Inflammatory macrophage treated with lipopolysaccharide for 4 hours (primary cell): ENCODE measurements at places on chromosomes 2 and 18.

GRCh38 chr2:174969091-174969734 is 36.0 kb downstream of the CHN1 start:
- DNase-seq, result peak; percentile 3

GRCh38 chr2:132814651-132815050 is 144.6 kb upstream of the LYPD1 start:
- no peak for DNase-seq

- no peak for DNase-seq
Observed at GRCh38 chr2:201949181-201949926, 84.3 kb upstream of the FZD7 start.

GRCh38 chr2:232587512-232587911 is 37.0 kb downstream of the EIF4E2 start:
- DNase-seq, result peak; percentile 56

GRCh38 chr2:218218268-218219185 is 1.5 kb downstream of the ARPC2 start:
- DNase-seq, result peak; percentile 77

GRCh38 chr2:33384599-33384961 is 91.9 kb upstream of the RASGRP3 start:
- DNase-seq, result no peak

GRCh38 chr2:53886406-53887280 is 26.9 kb upstream of the GPR75 start:
- no peak for DNase-seq

DNA sequence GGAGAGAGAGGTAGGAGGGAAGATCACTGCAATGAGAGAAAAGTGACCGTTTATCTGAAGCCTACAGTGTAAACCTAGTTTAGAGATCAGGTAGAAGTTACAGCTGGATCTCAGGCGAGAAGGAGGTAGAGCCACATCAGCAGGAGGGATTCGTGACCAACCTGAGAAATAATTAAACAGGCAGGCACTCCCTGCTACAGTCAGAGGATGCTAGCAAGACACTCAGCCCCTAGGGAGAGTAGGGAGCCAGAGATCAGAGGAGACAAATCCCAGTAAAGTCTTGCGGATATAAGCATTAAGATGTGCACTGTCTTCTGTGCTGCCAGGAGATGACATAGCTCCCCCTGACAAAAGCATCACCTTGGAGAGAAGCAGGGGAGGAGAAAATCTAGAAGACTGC is 629.1 kb upstream of the SLC39A10 start:
- no peak for DNase-seq

DNA sequence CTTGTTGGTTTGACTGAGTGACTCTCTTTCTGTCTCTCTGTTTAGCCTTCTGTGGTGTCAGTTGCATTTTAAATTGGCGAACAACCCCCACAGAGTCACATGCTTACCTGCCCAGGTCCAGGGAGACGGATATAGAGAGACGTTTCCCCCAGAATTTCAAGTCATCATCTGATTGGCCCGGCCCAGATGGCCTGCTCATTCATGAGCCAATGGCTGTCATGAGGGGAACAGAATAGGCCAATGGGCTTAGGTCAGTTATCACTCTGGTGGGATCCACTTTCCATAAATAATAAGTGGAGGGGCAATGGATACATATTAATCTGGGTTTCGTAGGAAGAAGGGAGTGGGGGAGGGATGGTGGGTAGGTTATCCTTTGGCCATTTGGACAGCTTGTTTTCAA is 150.0 kb upstream of the SPRED2 start:
- DNase-seq, result no peak

DNA sequence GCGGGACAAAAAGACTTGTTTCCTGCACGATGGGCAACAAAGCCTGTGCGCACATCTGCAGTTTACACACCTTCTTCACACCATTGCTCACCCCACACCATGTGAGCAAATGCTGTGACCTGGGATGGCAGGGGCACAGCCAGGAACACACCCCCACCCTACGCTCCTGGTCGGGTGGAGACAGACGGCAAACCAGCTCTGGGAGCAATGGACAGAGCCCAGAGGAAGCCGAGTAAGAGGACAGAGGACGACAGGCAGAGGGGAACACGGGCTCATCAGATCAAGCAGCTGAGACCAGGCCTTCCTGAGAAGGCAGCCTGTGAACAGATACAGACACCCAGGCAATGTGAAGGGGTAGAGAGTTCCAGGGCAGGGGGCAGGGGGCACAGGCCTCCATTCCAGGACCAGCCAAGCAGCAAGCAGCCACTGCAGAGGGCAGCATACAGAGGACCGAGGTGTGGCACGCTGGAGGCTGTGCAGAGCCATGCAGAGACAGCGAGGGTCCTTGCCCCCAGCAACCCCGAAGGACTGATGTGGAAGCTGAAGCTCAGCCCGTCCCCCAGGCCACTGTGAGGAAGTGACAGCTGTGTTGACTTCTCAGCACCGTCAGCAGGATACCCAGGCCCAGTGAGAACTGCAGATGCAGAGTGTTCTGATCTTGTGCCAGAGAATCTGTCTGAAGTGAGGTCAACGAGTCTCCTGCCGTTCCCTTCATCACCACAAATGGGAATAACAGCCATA is 46.2 kb downstream of the PARD6G start:
- no peak for DNase-seq

- peak; percentile 76 for DNase-seq
Observed at GRCh38 chr2:55460562-55460961, 40.9 kb upstream of the CCDC88A start.

- DNase-seq, result peak; percentile 56
Observed at GRCh38 chr2:216651351-216651881, 18.2 kb downstream of the IGFBP2 start.

- peak; percentile 41 for DNase-seq
Observed at GRCh38 chr18:56702946-56703345, 51.8 kb downstream of the WDR7 start.

- peak; percentile 91 for DNase-seq
Observed at GRCh38 chr2:85409845-85410583, at the start of gene CAPG. Gene CAPG, minus strand, starts transcription at chr2:85410366. Its CDS starts 8,221 bp downstream, at chr2:85402145.

DNA sequence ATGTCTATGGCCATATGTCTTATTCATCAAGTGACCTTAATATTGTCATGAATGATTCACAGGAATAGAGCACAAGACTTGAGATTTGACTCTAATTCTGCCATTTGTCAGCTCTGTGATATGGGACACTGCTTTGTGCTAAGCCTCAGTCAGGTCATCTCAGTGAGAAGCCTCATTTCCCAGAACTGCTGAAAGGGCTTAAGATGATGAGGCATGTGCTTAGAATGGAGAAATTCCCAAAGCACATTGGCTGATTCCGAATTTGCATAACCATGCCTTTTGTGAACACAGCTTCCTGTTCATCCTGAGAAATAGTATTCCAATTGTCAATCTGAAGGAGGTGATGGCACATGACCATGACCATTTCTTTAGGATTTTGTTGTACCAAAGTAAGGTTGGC is 218.1 kb downstream of the ALK start:
- no peak for DNase-seq

DNA sequence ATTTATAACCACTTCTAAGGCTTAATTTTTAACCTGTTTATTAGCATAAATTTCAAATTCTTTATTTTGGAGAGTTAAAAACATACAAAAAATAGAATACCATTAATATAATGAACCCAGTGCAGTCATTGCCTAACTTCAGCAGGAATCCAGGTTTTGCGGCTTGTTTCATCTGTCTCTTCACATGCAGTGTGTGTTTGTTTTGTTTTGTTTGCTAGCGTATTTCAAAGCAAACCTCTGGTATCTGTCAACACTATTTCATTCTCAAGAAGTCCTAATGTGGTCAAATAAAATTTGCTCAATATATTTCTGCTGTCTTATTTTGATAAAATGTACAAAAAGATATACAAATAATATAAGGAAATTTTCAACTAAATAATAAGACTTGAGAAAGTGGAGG is 328.5 kb downstream of the AGPS start:
- DNase-seq, result no peak

DNA sequence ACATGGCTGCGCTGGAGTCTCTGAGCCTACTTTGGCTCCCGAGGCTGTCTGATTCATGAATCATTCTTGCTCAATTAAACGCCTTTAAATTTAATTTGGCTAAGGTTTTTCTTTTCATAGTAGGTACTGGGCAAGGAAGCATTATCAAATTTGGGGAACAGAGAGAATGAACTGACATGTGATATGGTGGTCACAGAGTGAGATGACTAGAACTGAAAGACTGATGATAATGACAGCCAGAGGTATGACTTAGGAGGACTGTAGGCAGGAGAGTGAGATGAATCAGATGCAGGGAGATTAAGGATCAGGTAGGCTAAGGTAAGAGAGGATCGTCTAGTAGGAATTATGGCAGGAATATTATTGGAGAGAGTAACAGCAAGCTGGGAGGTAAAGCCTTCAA is 40.9 kb upstream of the ST8SIA3 start:
- DNase-seq, result no peak

- DNase-seq, result no peak
Observed at GRCh38 chr2:236867441-236868260, 218.0 kb upstream of the COPS8 start.

- DNase-seq, result no peak
Observed at GRCh38 chr18:55382277-55382805, 205.7 kb downstream of the TCF4 start.

GRCh38 chr2:201164166-201164565 is 18.8 kb upstream of the CASP10 start:
- no peak for DNase-seq

GRCh38 chr2:100292022-100292580 is 30.2 kb downstream of the LONRF2 start:
- peak; percentile 19 for DNase-seq

DNA sequence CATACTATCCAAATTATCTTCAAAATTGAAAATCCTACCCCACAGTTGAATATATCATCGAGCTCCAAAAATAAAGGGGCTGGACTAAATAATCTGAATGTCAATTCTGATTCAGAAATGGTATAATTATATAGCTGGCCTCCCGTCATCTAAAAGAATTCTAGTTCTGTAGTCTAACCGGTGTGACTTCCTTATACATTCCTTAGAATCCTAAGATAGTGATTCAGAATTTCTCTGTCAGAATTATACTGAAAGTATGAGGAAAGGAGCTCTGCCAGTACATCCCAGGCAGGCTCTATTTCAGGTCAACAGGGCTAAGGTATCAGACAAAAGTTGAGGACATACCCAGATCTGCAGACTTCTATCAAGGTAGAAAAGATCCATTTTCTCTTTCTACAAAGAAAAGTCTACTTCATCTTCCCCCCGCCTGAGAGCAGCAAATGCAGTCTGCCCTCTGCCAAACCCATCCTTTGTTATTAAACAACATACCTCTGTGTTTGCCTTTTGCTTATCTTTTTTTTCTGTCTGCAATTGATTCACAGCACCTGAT is 128.5 kb downstream of the METTL4 start:
- DNase-seq, result no peak

GRCh38 chr2:29372185-29372584 is 257.0 kb downstream of the CLIP4 start:
- DNase-seq, result no peak

DNA sequence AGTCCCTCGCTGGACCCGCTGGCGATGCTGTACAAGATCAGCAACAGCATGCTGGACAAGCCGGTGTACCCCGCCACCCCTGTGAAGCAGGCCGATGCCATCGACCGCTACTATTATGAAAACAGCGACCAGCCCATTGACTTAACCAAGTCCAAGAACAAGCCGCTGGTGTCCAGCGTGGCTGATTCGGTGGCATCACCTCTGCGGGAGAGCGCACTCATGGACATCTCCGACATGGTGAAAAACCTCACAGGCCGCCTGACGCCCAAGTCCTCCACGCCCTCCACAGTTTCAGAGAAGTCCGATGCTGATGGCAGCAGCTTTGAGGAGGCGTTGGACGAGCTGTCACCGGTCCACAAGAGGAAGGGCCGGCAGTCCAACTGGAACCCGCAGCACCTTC is 77.1 kb downstream of the TSHZ1 start:
- no peak for DNase-seq

DNA sequence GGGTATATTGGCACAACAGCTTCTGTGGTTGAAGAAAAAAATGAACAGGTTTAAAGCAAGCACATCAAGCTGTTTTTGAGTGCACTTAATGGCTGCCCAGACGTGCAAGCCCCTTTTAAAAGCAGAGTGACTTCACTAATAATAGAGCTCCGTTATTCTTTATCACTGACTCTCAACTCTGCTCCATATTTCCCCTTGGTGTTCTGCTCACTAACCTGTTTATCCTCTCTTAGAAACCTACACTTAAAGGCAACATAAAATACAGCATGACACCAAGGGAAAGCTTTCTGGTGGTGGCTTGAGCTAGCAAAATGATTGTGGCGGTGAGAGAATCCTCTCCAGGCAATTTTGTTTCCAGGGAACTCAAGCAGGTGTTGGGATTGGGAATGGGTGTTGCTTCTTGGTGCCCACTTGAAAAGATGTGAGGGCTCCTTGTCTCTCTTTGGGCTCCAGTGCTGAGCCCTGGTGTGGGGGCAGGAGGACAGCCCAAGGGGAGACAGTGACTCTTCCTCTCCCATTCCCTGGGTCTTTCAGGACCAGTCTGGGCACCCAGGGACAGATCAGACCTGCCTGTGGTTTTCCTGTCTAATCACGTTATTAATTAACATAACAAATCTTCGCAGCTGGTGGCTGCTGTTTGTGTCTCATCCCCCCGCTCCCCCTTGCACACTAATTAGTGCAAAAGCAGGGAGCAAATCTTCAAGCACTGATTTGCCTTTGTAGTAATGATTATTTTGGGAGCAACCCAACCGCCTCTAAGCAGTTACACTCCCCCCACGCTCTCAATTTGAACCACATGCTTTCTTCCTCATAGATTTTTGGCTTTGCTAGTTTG is 289.4 kb upstream of the CXCR4 start:
- DNase-seq, result no peak

- peak; percentile 75 for DNase-seq
Observed at GRCh38 chr2:11738589-11739436, 7.6 kb upstream of the LPIN1 start.

GRCh38 chr18:37955201-37955600 is 389.6 kb upstream of the CELF4 start:
- no peak for DNase-seq

GRCh38 chr18:36589857-36590543 is 238.8 kb downstream of the TPGS2 start:
- no peak for DNase-seq

DNA sequence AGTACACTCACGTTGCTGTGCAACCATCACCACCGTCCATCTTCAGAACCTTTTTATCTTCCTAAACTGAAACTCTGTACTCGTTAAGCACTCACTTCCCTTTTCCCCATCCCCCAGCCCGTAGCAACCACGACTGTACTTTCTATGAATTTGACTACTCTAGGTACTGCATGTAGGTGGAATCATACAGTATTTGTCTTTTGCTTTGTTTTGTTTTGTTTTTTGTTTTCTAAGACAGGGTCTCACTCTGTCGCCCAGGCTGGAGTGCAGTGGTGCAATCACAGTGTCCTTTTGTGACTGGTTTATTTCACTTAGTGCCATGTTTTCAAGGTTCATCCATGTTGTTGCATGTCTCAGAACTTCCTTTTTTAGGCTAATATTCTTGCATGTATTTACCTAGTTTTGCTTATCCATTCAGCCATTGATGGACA is 7.0 kb upstream of the TYMS start:
- no peak for DNase-seq
